ENCODE measurements at places on chromosomes 4 and X. TPM values are rescaled to one million over a fixed set of nuclear protein-coding genes. Genes with fewer than 3 reads are reported as not detected.

- peak; percentile 18 for DNase-seq
Measured at GRCh38 chrX:24026432-24026831, 554 bp downstream of the KLHL15 start.

- no peak for DNase-seq
Measured at GRCh38 chrX:97123001-97123400, 239.3 kb downstream of the RPA4 start.

DNA sequence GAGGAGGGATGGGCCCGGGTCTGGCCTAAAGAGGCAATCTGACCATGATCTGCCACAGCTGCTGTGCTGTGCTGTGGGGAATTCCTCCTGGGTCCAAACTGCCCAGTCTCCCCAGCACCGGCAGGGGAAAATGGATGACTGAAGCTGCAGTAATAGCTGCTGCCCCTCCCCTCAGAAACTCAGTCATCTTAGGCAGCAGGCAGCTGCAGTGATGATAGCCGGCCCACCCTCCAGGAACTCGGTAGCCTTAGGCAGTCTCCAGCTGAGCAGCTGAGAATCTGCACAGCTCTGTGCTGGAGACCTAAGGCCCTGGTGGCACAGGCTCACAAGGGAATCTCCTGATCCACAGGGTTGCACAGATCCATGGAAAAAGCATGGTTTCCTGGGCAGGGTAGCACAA is 113.4 kb upstream of the USP38 start:
- no peak for DNase-seq

- DNase-seq: no peak
Measured at GRCh38 chr4:97330917-97331316, 812.4 kb downstream of the STPG2 start.

DNA sequence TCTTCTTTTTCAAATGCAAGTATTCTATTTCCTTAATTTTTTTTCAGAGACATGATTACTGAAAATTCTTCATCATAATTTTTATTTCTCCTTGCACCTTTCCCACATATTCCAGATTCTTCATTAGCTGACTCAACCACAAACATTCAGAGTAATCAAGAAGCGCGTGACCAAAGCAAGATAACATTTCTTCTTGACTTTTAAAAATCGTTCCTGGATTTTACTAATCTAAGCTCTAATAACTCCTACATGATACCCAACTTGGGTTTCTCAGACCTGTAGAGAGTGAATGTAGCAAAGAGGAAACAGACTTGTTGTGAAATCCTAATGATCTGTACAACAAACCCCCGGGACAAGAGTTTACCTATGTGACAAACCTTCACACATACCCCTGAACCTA is 615.0 kb downstream of the TMA16 start:
- DNase-seq: peak; percentile 28

- DNase-seq: no peak
Measured at GRCh38 chrX:129932821-129933321, 26.9 kb downstream of the UTP14A start.

- no peak for DNase-seq
Measured at GRCh38 chr4:67634741-67635140, 66.2 kb downstream of the UBA6 start.

TRIML2 gene
- total RNA-seq: not detected

- peak; percentile 14 for DNase-seq
Measured at GRCh38 chr4:52824603-52825459, 37.3 kb upstream of the RASL11B start.

- no peak for DNase-seq
Measured at GRCh38 chr4:162139412-162139811, 24.4 kb downstream of the FSTL5 start.

CENPU gene
- 71.5 TPM for total RNA-seq

DNA sequence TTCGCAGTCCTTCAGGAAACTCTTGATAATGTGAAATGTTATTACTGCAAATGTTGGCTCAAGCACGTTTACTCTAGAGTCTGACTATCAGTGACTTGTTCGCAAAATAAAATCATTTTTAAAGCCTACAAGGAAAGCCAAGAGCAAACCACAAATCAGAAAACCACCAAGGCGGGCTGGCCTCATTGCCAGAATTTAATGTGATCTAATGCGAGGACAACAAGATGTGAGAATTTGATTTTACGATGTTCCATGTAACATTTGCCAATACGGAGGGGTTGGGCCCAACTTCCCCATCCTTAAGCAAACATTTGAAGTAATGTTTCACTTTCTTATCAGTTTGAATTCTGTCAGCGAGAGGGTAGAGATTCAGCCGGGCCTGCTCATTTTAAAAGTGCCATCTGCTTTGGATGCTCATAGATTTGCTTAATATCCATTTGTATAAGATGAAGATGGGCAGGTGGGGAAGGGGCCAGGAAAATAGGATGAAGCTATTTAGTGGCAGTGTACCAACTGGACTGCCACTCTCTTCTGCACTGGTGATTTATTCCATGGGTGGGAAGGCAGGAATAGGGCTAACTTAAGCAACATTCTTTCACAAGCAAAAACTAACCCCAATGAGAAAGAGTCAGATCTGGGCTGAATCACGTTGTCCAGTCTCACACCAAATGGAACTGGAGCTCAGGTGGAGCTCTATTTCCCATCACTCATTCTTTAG is 225.3 kb downstream of the ANAPC10 start:
- no peak for DNase-seq

WDR17 gene
- total RNA-seq: 0.52 TPM

CFAP99 gene
- total RNA-seq: not detected

DNA sequence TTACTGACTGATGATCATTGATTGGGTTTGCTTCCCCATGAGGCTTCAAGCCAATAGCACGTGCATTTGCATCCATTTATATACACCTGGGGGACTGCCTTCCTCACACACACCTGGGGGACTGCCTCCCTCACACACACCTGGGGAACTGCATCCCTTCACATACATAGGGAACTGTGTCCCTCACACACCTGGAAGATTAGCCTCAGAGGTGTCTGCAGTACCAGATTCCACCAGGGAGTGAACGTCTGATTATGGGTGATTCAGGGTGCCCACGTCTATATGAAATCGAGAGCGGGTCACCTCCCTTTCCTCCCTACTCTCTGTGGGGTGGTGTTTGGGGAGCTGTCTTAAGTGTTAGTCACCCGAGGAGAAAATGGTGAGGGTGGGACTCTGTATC is 16.9 kb downstream of the CD99 start:
- DNase-seq: no peak

SSX2B gene
- not detected for total RNA-seq

GRCh38 chr4:4870576-4871241 is 11.2 kb downstream of the MSX1 start:
- no peak for DNase-seq

POU4F2 gene
- not detected for total RNA-seq

GRCh38 chrX:150226223-150226965 is 136.7 kb upstream of the MAMLD1 start:
- no peak for DNase-seq

- DNase-seq: no peak
Measured at GRCh38 chr4:67037504-67038227, 507.6 kb downstream of the CENPC start.

CLDN22 gene
- total RNA-seq: not detected

DNA sequence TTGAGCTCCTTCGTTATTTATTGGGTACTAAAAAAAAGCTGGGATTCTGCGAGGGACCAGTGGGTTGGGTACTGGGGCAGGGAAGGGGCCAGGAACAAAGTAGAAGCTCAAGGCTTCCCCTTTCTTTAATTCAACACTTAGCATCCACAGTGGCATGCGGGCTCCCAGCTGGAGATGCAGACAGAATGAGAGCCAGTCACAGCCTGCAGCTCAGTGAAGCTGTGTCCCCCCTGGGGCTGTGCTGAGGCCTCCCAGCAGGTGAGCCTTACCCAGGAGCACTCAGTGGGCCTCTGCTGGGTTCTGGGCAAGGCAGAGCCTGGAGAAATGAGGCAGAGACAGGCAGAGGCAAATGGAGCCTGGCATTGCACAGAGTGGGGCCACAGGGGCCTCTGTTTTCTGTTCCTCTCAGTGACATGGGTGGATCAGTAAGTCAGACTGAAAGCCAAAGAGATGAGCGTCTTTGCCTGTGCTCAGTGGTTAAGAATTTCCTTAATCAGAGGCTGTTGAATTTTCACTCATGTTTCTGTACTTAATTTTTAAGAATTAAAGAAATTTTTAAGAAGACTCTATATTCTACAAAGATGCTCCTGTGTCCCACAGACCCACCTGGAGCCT is 181.4 kb upstream of the RBPJ start:
- DNase-seq: no peak

- DNase-seq: no peak
Measured at GRCh38 chrX:28205126-28205525, 223.9 kb upstream of the DCAF8L1 start.

GRCh38 chr4:111228396-111228795 is 605.5 kb upstream of the PITX2 start:
- DNase-seq: no peak

DACH2 gene
- not detected for total RNA-seq

DNA sequence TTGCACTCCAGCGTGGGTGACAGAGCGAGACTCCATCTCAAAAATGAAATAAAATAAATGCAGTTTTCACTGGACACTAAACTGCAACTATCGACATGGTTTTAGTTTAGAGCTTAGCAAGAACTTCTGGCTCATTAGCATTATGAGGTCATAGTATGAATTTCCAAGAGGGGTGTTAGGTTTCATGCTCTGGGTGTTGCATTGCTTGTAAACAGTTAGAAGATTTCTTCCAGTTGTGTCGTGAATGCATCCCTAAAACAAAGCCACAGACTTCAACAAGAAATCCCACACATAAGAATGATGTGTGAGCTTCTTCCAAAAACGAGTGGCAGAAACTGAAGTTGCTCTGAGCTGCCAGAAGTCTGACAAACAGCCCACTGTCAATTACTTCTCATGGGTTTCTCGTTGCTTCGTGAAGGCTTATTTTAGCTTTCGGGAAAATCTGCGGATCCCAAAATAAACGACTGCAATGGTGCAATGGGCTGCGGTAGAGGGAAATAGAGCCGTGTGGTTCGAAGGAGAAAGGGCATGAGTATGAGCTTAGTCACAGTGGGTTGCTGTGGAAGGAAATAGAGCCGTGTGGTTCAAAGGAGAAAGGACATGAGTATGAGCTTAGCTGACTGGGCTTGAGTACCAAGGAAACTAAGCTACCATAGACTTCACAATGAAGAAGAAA is 354.9 kb downstream of the DHRSX start:
- no peak for DNase-seq

GRCh38 chrX:149540621-149541520 is at the start of gene EOLA1:
Gene EOLA1, plus strand, starts transcription at chrX:149541012. Its CDS starts 4,619 bp downstream, at chrX:149545631.
- DNase-seq: peak; percentile 96
